ENCODE measurements at places on chromosomes 5 and 9. TPM values are rescaled to one million over a fixed set of nuclear protein-coding genes. Genes with fewer than 3 reads are reported as not detected.

The GFI1B gene
- total RNA-seq = not detected

The PCDHGA1 gene
- total RNA-seq = not detected

The PTCH1 gene
- total RNA-seq = 3.4 TPM

The PIK3R1 gene
- total RNA-seq = 28.5 TPM

The SLC2A6 gene
- total RNA-seq = 0.62 TPM

The EIF4E1B gene
- total RNA-seq = not detected

The NR6A1 gene
- total RNA-seq = 1.8 TPM

The SLC34A3 gene
- total RNA-seq = not detected

The KDM3B gene
- total RNA-seq = 33.4 TPM

The CCDC69 gene
- 15.5 TPM for total RNA-seq

The ACSL6 gene
- total RNA-seq = 1.2 TPM

The CTXN3 gene
- total RNA-seq = not detected

Data from activated naive CD4-positive, alpha-beta T cell treated with anti-CD3 and anti-CD28 coated beads for 36 hours (primary cell).